ENCODE measurements at places on chromosomes 2 and 18.

DNA sequence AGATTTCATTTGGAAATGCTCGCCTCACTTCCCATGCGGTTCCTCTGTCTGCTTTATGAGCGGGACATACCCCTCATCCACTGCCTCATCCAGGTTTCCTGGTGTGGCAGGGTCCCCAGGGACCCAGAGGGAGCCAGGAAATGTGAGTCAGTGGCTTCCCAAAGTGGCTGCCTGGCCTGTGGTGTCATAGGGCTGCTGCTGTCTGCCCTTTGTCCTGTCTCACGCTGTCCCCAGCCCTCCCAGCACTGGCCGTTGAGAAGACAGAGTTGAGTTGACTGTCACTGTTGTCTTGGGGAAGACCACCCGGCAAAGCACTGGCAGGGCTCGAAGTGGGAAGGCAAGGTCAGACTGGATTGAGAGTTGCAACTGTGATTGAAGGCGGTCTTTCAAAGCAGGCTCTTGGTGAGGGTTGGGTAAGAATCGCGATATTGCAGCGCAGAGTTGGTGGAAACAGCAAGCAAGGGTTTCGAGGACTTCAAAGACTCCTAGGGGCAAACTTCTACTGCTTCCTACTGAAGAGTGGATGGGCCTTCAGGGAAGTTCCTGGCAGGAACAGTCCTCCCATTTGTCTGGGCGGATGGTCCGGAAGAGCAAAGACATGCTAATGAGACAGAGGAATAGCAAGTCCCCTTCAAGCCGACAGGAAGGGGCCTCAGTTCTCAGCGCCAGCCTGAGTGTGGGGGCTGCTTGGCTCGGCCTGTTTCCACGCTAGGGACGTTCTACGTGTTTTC lies 33.9 kb downstream of the RAB31 start:
- no peak for DNase-seq

DNA sequence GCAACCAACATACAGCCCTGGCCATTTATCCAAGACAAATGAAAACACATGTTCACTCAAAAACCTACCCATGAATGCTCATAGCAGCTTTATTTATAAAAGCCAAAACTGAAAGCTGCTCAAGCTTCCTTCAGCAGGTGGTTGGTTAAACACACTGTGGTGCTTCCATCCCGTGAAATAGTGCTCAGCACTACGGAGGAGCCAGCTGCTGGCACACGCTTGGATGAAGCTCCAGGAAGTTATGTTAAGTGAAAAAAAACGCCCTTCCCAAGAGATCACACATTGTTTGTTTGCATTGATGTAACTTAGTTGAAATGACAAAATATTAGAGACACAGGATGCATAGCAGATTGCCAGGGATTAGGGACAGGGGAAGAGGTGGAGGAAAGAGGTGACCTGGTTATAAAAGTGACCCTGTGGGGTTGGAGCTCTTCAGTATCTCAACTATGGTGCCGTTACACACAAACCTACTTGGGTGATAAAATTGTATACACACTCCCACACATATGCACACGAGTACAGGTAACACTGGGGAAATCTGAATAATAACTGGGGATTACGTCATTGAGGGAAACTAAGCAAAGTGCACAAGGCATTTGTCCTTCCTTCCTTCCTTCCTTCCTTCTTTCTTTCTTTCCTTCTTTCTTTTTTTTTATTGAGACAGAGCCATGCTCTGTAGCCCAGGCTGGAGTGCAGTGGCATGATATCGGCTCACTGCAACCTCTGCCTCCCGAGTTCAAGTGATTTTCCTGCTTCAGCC lies 6.2 kb upstream of the ALPG start:
- no peak for DNase-seq

- DNase-seq = no peak
Measured at GRCh38 chr2:126748929-126749518, 93.1 kb downstream of the GYPC start.

DNA sequence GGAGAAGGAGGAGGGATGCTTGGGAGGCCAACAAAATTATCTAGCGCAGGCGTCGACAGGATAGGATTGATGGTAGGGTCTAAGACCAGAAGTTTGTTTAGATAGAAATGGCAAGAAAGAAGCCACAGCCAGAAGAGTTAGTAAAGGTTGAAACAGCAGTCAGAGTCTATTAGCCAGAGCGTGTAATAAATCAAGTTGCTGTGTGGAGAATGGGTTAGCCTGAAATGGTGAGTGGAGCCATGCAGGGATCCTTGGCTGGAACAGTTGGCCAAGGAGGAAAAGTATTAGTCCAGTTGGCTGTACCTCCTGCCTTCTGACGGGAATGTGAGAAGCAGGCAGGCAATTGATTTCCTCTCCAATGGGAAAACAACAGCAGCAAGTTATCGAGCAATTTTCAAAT lies 190.7 kb upstream of the CCDC68 start:
- DNase-seq = no peak

DNA sequence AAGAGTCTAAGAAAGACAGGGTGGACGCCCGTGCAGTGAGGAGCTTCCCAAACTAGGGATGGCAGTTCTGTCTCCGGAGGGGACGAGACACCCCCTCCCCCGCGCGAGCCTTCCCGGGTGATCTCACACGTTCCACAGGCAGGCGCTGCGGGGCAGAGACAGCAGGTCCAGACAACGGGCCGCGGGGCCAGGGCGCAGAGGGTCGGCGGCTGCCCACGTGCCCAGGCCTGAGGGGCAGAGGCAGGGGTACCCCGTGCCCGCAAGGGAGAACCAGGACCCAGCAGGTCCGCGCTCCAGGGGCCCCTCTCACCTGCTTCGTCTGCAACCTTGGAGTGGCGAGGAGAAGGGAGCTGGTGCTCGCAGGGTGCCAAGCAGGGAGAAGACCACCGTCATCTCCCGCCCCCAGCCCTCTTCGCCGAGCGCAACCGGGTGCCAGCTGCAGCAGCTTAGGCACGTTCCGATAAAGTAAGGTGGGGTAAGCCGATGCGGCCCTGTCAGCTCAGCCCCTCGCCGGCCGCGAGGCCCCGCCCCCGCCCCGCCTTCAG lies at the start of gene GPR155:
GPR155 (minus strand) TSS at position 467 of the 545 bp plus-strand sequence. CDS start 5,073 bp downstream, outside the sequence.
- DNase-seq = peak; percentile 77

DNA sequence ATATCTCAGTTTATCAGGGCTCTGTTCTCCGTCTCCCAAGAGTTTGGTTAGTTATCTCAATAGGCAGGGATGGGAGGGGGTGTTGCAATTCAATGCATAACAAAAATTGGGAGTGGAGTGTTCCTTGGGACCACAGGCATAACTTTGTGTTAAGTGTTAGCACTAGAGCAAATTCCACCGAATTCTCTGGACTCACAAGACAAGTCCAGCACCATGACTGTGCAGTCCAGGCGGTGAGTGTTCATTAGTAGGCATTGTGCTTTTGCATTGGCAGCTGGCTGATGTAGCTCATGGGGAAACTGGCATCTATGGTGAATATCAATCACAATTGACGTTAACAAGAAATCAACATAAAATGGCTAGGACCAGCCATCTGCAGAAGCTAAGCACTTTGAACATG lies 79.0 kb upstream of the CABLES1 start:
- no peak for DNase-seq

- no peak for DNase-seq
Measured at GRCh38 chr18:58300867-58301266, 256.8 kb downstream of the NEDD4L start.

GRCh38 chr2:134198006-134198634 lies 55.8 kb upstream of the MGAT5 start:
- no peak for DNase-seq

DNA sequence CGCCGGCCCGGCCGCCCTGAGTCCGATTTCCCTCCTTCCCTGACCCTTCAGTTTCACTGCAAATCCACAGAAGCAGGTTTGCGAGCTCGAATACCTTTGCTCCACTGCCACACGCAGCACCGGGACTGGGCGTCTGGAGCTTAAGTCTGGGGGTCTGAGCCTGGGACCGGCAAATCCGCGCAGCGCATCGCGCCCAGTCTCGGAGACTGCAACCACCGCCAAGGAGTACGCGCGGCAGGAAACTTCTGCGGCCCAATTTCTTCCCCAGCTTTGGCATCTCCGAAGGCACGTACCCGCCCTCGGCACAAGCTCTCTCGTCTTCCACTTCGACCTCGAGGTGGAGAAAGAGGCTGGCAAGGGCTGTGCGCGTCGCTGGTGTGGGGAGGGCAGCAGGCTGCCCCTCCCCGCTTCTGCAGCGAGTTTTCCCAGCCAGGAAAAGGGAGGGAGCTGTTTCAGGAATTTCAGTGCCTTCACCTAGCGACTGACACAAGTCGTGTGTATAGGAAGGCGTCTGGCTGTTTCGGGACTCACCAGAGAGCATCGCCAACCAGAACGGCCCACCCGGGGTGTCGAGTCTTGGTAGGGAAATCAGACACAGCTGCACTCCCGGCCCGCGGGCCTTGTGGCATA lies 4.6 kb downstream of the SIX2 start:
- no peak for DNase-seq

DNA sequence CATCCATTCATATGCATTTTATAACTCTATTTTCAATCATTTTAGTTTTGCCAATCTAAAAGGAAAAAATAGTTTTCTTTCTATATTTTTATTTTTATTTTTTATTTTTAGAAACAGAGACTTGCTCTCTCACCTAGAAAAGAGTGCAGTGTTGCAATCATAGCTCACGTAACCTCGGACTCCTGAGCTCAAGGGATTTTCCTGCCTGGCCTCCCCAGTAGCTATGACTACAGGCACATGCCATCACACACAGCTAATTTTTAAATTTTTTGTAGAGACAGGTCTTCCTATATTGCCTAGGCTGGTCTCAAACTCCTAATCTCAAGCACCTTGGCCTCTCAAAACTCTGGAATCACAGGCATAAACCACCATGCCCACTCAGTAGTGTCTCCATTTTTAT lies 125.5 kb upstream of the XIRP2 start:
- DNase-seq = no peak

GRCh38 chr18:23887493-23887892 lies 127.1 kb upstream of the TTC39C start:
- no peak for DNase-seq

DNA sequence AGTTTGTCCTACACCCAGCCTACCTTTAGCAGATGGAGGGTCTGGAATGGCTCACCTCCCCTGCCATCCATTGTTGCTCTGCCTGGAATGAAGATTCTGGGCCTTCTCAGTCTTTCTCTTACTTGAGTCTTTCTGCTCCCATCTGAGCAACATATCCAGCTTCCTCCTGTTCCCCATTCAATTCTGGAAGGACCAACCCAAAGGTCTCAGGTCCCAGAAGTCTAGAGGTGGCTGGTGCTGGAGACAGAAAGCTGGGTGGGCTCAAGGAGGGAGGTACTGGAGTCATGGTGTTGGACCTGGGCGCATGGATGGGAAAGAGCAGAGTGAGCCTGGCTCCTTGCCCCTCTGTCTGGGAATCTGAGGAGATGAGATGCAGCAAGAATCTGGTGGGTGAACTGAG lies 93.5 kb upstream of the SIX3 start:
- no peak for DNase-seq

GRCh38 chr2:28377195-28377816 lies 15.4 kb upstream of the FOSL2 start:
- DNase-seq = no peak

- no peak for DNase-seq
Measured at GRCh38 chr2:217242947-217243346, 383.1 kb upstream of the TNP1 start.

DNA sequence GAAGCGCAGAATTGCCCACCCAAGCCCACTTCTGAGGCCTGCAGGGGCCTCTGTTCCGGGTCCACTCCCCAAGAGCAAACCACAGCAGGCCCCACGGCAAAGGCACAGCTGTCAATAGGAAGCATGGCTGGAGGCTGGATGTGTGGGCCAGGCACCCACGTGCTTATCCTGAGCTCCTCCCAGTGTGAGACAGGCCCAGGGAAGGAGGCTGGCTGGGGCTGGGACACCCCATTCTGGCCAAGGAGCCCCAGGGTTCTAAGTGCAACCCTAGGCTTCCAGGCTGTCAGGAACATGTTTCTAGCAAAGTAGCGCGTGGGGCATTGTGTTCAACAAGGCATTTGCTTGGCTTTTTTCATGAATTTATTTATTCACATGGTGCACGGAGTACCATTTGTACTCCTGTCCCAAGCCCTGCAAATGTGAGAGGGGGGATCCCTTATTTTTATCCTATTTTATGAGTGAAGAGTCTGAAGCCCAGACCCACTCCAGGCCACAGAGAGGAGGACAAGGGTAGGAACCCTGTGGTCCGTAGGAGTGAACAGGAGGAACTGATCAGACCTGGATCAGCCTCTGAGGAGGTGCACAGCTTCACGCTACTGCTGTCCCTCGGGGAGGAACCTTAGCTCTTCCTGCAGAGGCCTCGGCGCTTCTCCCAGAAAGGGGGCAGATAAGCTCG lies 6.1 kb upstream of the RAB17 start:
- DNase-seq = peak; percentile 65

- no peak for DNase-seq
Measured at GRCh38 chr2:36797324-36798070, 101.0 kb downstream of the VIT start.

DNA sequence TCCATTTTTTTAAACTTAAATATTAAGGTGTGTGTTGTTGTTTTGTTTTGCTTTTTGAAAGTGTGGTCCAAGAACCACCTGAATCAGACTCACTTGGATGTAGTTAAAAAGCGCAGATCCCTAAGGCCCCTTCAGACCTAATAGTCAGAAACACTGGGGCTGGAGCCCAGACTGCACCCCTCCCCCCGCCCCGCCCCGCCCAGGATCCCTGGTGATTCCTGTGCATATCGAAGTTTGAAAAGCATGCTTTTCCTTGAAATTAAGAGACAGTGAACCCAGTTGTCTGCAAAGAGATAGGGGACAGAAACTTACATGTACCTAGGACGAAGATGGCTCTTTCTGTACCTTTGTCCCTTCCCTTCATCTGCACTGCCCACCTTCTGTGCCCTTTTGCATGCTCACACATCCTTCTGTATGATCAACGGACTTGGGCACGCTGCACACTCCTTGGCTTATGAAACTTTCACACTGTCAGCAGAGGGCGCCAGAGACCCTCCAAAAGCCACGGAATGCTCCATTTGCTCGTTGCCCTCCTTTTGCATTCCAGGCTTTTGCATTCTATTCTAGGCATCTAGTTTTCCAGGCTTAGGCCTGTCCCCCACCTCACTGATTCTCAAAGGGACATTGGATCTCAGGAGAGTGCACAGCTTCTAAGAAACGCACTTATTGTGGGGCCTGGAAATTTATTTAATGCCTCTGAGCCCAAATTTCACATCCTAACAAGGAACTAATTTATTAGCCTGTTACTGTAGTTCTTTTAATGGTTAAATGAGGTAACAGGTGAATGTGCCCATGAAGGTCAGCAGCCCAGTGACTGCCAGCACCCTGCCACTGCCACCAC lies 32.8 kb upstream of the SLC14A1 start:
- peak; percentile 78 for DNase-seq

DNA sequence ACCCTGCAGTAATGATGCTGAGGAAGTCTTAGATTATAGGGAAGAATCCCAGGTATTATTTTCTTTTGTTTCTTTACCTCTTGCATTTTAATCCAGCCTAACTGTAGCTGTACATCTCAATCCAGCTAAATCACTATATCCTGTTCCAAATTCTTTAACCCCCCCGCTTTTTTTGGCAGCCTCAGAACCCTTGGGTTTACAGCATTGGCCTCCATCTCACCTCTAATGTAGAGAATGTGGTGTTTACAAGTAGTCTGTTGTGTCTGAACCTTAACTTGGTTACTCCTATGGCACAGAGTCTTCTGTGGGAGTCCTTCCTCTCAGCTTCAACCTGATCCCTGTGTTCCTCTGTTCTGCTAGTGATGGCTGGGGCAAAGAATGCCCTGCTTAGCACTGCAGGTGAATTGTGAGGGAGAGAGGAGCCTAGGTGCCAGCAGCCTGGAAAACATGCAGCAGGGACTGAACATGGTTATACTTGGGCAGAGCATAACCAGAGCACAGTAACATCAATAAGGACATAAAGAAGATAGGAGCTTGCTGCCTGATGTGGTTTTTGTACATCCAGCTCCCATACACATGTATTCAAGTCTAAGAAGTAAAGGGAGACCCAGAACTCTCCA lies 130.2 kb downstream of the FAM124B start:
- no peak for DNase-seq

- DNase-seq = peak; percentile 23
Measured at GRCh38 chr2:217866457-217866856, 136.3 kb downstream of the TNS1 start.
